ENCODE measurements at places on chromosomes 11 and 22.

DNA sequence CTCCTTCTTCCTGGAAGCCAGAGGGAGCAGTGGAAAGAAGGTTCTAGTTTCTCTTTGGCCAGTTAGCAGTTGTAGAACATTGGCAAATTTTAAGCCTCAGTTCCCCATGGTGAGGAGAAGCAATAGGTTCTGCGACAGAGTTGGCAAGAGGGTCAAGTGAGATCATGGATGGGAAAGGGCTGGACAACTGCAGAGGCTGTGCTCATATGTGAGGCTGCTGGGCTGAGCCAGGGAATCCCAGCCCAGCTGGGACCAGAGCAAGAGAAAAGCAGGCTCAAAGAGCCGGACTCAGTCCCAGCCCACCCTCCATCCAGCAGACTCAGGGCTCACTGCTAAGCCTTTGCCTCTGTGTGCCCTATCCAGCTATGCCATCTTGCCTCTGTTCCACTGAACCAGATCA, 66.8 kb upstream of the MYOD1 start:
- no peak for DNase-seq

DNA sequence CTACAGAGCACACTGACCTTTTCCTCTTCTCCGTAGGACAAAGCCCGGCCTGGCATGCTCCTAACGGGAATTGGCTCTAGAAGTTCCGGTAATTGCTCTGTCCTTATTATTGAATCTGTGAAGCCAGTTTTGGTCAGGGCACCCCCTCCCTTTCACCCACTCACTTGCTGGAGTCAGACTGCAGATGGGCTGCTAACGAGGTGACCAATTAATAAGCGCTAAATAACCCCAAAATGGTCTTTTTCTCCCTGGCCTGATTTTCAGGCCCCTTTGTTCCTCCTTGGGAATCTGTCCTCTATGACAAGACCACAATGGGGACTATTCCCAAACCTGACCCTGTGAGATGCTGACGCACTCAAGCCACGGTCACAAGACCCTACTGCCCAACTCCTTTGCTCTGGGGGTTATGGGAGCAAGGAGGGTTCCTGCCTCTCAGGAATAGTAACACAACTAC, 610.0 kb upstream of the CADM1 start:
- DNase-seq: no peak

DNA sequence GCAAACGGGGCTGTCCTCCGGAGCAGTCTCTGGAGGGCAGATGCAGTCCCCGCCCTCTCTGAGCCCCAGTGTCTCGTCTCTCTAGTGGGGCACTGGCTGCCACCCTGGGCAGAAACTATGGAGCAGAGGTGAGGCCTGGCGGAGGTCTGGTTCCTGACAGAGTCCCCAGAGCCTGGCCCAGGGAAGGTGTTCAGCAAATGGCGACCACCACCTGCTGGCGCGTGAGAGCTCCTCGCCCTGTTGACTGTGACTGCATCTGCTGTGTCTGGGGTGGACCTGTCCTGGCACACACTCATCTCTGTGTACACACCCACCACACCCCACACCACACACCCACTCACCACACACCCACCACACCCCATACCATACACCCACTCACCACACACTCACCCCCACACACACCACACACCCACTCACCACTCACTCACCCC, 18.3 kb upstream of the TTLL12 start:
- DNase-seq: no peak

DNA sequence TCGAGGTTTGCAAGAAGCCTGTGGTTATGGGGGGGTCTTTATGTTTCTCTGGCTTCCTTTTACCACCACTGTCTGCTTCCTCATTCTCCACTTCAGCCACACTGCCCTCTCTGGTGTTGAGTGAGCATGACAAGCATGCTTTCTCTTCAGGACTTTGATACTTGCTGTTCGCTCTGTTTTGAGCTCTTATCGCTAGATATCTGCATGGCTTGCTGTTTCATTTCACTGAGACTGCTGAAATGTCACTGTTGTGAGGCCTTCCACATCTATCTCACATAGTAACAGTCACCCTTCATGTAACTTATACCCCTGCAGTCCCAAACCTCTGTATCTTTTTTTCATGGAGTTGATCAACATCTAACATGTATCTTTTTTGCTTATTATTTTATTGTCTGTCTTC, 59.8 kb downstream of the TMEM135 start:
- DNase-seq: no peak
